NCI-H1930 (cell line): ENCODE measurements at places on chromosomes 3 and 15.

- DNase-seq = no peak
Measured at GRCh38 chr3:12944849-12945248, 103.5 kb upstream of the RPL32 start.

DNA sequence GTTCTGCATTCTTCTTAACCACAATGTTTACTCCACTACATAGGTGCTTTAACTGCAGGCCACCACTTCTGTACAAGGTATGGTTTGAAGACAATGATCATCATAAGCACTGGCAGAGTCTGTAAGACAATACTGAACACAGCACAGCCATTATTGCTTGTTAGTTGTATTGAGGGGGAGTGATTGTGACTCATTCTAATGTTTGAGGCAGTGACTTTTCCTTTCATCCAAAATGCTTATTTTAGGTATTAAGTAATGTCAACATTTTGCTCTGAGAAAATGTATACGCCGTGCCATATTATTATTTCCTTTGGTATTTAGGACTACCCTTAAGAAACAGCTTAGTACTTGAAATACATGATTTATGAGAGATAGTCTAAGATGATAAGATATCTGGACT lies 618.2 kb upstream of the ZNF717 start:
- DNase-seq = no peak

DNA sequence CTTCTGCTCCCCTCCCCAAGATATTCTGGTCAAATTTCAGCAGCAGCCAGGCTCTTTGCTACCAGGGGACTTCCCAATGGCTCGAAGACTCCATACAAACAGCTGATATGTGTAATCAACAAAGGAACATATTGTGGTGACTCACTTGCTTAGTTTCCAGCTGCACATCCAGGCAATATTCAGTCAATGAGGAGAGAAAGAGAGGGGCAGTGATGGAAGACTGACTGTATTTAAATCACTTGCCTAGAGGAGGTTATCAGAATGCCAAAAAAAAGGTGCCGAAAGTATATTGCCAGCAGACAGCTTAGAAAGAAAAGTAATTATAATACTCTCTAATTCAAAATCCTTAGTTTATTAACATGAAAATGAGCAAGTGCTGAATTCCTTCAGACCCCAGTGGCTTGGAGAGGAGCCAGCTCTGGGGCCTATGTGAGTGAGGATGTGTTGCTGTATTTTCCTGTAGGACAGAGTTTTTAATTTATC lies 236.5 kb downstream of the LRTM1 start:
- no peak for DNase-seq

DNA sequence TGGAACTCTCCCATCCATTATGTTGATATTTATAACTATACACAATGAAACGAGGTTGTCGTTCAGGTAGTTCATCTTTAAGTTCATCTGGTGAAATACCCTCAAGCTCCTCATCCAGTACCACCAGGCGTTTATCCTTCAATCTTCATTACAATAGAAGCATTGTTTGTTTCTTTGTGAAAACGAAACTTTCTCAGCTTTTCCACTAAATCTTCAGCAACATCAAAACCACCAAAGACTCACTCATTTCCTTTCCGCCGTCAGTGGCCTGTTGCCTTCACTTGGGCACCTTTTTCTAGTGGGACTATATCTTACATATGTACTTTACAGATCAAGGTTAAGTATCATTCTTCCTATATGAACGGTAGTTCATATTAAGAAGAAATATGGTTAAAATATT lies 44.1 kb upstream of the TFG start:
- DNase-seq = no peak

GRCh38 chr3:64022451-64023186 lies 675 bp downstream of the PSMD6 start:
- DNase-seq = no peak

GRCh38 chr3:58051196-58051595 lies 43.0 kb downstream of the FLNB start:
- no peak for DNase-seq

GRCh38 chr3:126847061-126847460 lies 135.9 kb upstream of the PLXNA1 start:
- no peak for DNase-seq

DNA sequence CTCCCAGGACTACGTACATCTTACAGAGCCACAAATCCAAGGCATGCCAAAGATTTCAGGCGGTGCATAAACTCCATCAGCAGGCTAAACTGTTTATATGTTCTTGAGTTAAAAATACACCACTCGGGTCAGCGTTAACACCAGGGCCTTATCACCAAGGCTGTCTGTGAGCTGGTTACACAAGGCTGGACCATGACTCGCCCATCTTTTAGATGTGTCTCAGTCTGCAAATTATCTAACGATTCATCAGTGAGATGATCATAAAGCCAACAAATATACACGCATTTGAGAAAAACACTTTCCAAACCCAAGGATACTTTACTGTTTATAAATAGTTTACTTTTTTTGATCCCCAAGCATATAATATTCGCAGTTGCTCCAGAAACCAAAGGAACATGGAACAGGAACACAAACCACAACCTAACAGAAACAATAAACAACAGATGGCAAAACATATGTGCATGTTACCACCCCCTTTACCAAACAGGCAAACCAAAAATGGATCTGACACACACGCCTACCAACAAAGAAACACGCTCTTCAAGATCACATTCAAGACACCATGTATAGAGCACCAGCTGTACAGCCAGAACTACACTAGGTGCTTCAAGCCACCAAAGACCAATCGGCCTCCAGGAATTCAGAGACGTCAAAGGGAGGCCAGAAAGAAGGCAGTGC lies 15.4 kb downstream of the LRIG1 start:
- DNase-seq = no peak

- no peak for DNase-seq
Measured at GRCh38 chr3:41267975-41268640, 68.8 kb downstream of the CTNNB1 start.

- no peak for DNase-seq
Measured at GRCh38 chr3:126057501-126057819, 26.5 kb downstream of the SLC41A3 start.

GRCh38 chr3:137035631-137036030 lies 77.8 kb downstream of the IL20RB start:
- DNase-seq = no peak

- DNase-seq = no peak
Measured at GRCh38 chr15:92930776-92931175, 30.7 kb downstream of the CHD2 start.

- DNase-seq = no peak
Measured at GRCh38 chr15:34470091-34470490, 32.5 kb upstream of the GOLGA8A start.

GRCh38 chr15:62782896-62783295 lies 259.7 kb upstream of the TPM1 start:
- no peak for DNase-seq

GRCh38 chr3:52288674-52289073 lies 1.0 kb downstream of the GLYCTK start:
- no peak for DNase-seq

DNA sequence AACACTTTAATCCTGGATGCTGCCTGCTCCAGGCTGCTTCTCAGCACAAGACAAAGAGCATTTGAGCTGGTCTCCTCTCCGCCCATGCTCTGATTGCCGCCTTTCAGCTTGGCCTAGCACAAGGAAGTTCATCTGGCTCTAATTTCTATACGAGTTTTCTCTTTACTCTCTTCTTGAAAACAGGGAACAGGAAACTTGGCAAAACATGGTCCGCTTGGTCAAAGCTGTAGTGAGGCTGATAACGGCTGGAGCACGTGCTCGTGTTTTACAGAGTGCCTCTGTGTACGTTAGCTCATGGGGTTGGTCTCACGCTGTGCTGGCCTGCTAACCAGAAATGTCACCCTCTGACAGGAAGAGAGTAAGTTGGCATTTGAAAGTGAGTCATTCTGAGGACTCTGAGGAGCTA lies 19.2 kb downstream of the RARRES1 start:
- DNase-seq = no peak

- DNase-seq = no peak
Measured at GRCh38 chr3:46065294-46065705, 38.0 kb upstream of the XCR1 start.

DNA sequence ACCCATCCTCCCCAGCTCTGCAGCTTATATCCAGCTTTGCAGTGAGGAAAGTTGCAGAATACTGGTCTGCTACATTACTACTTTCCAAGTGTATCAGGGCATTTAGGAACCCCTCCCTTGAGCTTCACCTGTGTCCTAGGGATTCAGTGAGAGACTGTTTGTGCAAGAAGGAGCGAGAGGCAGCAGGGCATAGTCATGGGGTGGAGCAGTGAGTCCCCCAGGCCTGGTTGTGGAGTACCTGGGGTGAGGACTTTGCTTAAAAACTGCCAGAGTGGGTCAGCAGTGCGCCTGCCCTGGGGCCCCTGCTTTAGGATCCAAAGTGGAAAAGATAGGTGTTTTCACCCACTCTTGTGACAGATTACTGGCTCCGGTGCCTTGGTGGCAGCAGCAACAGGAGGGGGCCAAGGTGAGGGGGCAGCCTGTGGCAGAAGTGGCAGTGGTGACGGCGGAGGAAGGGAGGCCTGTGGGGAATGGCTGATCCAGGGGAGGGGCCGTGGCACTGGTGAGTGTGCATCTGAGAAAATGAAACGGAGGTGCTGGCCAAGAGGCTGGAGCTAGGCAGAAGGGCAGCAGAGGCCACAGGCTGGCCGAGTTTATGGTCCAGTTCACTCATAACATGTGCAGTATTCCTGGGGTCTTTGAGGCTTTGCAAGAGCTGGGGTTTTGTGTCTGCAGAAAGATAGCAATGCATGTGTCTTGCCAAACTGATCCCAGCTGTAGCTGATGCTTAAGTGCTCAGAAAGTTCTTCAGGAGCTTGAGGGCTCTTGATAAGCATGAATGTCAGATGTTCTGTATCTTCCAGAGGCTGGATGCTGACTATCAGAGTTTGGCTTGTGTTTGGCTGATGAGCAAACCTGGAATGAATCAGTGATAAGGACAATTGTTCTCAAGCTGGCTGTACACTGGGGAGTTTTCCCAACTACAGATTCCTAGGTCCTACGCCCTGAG lies 43.4 kb downstream of the GOLGA6A start:
- DNase-seq = no peak

DNA sequence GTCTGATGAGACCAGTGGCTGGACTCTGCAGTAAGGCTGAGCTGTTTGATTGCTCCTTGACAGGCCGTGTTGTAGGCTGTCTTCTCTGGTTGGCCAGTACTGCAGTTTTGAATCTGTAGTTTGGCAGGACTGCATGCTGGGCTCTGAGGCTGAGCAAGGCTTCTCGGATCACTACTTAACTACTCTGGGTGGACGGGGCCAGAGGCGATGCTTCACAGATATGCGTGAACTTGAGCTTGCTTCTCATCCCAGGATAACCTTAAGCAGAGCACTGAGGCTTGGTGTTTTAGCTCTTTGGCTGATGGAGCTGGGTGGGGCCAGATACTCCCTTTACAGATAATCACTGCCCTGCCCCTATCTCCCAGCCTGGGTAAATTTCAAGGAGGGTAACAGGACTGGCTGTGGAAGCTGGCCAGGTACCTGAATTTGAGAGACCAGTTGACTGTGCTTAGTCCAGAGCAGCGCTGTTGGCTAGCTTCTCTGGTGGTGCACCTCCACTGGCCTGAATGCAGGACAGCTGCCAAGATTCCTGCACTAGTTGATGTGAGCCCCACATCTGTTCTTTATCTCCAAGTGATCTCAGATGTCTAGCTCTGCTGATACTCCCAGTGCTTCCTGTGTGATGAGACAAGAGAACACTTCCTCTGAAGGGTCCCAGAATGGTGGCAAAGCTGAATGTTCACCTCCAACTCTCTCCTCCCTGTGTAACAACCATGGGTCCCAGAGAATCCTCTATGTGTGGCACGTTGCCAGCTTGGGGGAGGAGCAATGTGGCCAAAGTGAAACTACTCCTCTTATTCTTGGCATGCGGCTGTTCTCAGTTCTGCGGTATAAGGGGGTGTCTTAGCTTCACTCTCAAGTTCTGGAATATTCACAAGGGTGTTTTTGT lies 37.9 kb downstream of the RPL39L start:
- no peak for DNase-seq

DNA sequence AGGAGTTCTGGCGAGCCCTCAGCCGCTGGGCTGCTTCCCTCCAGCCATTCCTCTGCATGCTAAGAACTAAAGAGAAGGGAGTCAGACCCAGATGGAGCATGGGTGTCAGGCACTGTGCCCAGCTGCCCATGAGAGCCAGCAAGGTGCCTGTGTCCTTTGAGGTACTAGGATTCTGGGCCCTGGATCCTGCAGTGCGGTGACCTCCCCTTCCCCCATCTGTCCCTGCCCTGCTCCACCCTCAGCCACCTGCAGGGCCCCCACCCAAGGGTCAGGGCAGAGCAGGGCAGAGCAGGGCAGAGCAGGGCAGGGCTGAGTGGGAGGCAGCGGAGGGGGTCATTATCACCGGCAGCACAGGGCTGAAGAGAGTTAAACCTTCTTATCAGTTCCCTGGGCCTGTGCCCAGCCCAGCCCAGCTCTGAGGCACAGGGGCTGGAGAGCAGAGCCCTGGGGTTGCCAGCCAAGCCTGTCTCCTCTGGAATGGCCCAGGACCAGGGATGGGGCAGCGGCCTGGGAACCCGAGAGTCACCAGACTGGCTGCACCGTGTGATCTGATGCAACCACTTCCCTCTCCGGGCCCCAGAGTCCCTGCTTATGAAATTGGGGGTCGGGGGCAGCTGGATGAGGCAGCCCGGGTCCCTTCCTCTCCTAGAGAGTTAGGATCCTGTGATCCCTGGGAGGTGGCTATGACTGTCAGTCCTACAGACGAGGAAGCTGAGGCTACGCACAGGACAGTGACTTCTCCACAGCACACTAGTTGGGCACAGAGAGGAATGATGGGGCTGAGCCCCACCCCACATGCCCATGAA lies 17.3 kb downstream of the ZDHHC19 start:
- DNase-seq = no peak

DNA sequence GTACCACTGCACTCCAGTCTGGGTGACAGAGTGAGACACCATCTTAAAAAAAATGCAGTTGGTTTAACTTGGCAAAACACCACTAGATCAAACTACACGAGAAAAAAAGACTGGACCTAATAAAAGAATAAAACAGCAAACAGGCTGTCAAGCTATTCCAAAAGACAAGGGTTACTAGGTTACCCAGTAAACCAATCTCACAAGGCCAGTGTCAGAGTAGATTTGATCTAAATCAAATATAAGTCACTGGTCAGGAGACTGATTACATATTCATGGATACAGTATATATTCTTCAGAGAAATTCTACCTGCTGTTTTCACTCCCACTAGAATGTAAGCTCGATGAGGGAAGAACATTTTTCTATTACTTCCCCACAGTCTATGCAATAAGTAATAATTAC lies 2.5 kb upstream of the GANC start:
- no peak for DNase-seq
